ENCODE measurements at places on chromosomes 7 and 10. TPM values are rescaled to one million over a fixed set of nuclear protein-coding genes. Genes with fewer than 3 reads are reported as not detected.

Gene LRIT1
- total RNA-seq = not detected

Gene AKR1C8
- total RNA-seq = 0.87 TPM

Gene CNTNAP2
- total RNA-seq = 0.37 TPM

Gene HOXA4
- total RNA-seq = 0.26 TPM

Gene CPA2
- not detected for total RNA-seq

Gene TBL2
- total RNA-seq = 15.3 TPM

Gene GPR26
- not detected for total RNA-seq

Gene VGF
- total RNA-seq = not detected

DNA sequence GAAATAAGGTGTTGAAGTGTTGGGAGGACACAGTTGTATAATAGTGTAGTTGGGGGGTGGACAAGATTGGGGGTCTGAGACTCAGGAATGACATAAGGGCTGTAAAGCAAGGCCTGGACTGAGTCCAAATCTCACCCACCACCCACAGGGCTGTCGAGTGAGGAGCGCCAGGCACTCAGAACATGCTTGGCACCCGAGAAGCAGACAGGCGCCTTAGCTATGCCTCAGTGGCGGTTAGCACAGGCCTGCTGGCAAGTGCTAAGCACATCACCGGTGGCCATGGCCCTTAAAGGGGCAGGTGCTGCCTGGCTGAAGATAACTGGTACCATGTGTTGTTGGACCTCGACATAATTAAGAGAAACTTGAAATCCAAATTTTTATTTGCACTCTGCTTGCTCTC lies 90.7 kb downstream of the COL13A1 start:
- DNase-seq = no peak

GRCh38 chr7:149729586-149729982 lies 43.8 kb downstream of the ZNF467 start:
- no peak for DNase-seq

GRCh38 chr10:60208676-60209269 lies 180.9 kb downstream of the ANK3 start:
- no peak for DNase-seq

DNA sequence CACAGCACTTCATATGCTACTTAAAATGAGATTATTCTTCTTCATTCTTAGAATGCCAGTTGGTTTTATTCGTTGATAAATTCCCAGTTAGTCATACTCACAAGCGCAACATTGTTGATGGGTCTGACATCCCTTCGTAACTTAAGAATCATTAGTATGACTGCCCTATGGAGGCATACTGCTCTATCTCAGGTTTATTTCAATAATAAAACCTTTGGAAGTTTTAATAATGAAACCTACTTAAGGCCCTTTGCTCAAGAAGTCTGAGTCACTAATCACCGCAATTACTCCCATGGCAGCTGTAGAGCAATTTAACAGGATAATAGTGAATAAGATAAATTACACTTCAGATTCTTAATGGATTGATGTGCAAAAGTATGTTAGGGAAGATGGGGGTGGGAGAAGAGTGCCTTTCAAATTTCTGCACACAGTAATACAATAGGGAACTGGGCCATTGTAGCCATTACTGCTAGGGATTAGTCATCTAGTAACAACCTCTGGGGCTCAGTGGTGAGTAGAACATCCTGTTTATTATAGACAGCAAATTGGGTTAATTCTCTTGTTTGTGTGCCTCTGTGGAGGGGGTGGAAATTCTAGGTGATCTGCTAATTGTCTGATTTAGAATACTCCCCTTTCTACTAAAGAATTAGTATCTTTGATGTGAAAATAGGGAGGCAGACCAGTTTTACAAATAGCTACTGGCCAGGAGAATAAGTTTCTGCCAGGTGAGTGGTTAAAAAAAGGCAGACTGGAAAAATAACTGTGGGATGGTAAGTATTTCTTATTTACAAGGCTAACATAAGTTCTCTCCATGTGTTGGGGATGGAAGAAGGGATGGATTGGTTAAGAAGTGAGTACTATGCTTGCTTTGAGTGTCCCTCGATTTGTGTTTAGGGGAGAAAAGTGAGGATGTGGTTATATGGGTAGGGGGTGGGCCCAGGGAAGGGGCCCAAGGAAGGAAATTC lies 74.5 kb upstream of the VKORC1L1 start:
- DNase-seq = no peak

DNA sequence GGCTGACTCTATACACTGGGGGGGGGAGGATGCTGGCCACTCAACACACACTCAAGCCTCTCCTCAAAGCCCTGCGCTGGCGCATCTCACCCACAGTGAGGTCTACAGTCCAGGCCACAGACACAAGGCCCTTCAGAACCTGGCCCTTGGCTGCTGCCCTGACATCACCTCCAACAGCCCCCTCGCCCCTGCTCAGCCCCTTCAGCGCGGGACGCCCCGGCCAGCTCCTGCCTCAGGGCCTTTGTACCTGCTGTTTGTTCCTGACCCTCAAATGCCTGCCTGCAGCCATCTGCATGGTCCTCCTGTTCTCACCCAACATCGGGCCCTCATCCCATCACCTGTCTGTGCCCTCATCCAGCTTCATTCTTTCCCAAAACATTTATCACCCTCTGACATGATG lies 572.6 kb downstream of the DNAJB6 start:
- no peak for DNase-seq

- DNase-seq = no peak
These were observed 8.9 kb downstream of the HIP1 start for GRCh38 chr7:75729851-75730274.

DNA sequence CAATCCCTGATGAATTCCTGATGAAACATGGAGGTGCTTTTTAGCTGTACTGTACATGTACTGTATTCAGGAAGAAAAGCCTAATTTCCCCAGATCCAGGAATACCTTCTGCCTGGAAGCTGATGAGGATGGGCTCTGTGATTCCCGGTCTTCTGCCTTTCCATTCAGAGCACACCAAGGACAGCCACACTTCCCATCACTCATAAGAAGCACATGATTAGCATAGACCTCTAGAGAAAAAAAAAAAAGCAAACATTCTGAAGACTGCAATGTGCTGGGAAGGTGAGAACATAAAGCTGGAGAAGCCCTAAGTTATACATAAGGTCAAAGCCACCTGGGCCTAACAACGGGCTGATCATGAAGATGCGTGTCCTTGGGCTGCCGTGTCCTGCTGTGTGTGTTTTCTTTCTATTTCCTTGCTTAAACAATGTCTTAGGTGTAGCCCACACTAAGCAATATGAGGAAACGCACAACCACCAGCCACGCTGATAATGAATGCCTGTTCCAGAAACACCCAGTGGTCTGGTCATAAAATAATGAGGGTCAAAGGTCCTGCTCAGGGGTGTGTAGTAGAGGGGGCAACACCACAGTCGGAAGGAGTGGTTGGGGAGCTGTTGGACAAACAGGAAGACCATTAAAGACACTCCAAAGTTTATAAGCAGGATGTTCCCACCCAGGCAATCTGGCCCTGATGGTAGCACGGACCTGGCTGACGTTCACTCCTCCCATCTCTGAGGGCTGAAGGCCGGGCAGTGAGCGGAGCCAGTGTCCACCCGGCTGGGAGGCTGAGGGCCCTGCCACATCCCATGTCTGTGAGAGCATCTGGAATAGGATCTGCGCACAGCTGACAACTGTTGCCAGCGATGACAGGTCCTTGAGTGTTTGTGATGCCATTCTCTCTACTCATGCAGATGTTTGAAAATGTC lies 7.9 kb downstream of the PKD1L1 start:
- no peak for DNase-seq

DNA sequence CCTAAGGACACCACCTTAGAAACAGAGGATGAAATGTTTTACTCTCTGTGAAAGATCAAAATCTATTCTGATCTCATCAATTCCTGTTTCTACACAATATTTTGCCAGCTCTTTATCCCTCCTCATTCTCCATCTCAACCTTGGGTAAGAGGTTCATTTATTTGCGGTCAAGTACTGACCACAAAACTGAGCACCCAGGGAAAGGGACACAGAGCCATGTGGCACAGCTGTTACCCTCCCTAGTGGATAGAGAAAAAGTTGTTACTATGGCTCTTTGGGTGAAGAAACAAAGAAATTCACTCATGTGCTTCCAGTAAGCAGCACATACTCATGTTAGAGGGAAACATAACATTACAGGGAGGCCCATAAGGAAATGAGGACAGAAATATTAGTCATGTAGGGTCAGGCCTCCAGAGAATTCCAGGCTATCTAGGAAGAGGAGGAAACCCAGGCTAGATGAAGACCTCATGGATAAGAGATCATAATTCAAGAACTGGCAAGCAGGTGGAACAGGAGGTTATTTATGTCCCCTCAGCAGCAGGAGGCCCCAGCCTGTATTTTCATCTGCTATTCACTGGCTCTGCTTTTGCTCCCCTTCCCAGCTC lies 114.5 kb downstream of the ATE1 start:
- no peak for DNase-seq

- DNase-seq = no peak
These were observed 271.1 kb downstream of the SNX13 start for GRCh38 chr7:17669204-17669603.

DNA sequence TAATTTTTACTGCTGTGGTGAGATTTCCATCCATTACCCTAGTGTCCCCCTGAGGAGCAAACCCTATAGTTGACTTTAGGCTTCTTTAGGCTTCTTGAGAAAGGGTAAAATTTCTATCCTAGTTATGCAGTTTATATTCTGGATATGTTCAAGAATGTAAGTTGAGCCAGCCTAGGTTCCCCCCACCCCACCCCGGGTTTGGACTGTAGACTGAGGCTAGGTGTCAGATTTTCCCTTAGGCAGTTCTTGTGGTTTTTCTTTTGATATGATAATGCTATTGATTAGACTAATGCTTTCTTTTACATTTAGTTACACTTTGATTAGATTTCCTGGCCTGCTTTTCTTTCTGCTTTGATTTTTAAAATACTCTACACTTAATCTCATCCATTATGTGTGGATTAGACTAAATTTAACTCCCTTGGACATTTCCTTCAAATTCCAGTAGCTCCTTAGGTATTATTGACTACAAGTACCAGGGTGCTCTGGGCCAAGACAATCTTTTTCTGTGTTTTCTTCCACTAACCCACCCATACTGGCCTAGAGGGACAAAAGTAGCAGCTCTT lies 37.7 kb downstream of the NRF1 start:
- no peak for DNase-seq

GRCh38 chr7:156920076-156920475 lies 27.1 kb upstream of the LMBR1 start:
- no peak for DNase-seq

DNA sequence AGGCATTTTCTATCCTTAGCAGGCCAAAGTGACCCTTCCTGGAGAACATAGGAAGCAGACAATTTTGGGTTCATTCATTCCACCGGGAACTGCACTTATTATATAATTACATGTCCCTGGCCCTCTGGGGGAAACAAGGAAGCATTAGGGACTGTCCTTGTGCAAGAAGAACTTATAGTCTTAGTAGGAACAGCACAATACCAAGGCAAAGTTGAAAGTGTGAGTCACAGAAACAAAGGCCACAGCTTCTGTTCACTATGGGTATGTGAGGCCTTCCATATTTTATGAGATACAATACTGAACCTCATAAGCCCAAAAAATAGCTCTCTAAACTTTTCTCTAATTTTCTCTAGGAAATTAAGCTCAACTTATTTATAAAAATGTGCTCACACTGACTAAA lies 18.4 kb upstream of the AKR1B10 start:
- DNase-seq = no peak

DNA sequence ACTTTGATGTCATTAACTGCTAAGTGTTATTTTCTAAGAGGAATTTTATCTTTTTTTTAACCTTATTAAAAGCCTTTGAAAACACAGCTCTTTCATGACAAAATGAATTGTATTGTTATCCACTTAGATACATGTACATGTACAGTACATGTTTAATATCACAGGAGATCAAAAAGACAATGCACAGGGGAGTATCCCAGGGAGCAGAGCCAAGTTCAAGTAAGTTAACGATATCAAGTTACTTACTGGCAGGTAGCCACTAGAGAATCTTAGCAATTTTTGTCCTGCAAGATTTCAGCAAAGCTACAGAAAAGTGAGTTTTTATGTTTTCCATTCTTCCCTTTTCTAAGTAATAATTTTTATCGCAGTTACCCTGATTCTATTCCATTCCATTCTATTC lies 33.9 kb upstream of the ARL4A start:
- no peak for DNase-seq

DNA sequence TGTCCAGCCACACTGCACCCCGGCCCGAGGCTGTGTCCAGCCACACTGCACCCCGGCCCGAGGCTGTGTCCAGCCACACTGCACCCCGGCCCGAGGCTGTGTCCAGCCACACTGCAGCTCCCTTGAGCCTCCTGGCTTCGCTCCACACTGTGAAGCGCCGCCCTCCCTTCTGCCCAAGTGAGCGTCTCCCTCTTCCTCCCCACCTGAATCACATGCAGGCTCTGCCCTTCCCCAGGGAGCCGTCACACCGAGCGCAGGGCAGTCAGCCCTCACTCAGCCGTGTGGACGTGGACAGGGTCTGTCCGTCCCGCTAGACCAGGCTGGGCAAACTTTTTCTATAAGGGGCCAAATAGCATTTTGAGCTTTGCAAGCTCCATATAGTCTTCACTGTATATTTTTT lies 27.6 kb downstream of the CFAP46 start:
- no peak for DNase-seq

DNA sequence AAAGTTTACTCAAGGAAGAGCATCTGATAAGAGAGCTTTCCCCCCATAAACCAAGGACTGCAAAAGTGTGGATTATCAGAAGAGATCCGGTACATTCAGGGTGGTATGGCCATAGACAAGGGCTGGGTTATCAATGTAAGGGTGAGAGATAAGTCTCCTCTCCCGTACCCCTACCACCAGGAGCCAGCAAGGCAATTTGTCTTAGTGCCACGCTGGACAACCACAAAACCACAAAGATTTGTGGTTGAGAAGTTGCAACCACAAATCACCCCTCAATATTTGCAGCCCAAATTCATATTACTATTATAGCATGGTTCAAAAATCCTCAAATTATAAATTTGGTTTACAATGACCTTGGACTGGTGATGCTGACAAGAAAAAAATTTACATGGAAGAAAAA lies 2.3 kb upstream of the ZSCAN25 start:
- no peak for DNase-seq

- DNase-seq = no peak
These were observed 76.9 kb downstream of the SHOC2 start for GRCh38 chr10:110996256-110996655.

- no peak for DNase-seq
These were observed 17.9 kb upstream of the SERPINE1 start for GRCh38 chr7:101108961-101109360.

GRCh38 chr10:66180581-66181318 lies 745.1 kb upstream of the LRRTM3 start:
- DNase-seq = no peak
